ENCODE measurements at places on chromosomes 2 and 18.

DNA sequence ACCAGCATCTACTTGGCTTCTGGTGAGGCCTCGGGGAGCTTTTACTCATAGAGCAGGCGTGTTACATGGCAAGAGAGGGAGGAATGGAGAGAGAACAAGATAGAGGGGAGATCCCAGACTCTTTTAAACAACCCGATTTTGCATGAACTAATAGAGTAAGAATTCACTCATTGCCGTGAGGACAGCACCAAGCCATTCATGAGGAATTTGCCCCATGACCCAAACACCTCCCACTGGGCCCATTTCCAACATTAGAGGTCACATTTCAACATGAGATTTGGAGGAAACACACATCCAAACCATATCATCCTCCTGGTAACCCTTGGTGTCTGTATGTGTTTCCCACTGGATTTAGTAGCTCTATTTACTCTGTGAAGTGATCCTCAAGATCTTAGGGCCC is 249.9 kb upstream of the SP5 start:
- no peak for DNase-seq

DNA sequence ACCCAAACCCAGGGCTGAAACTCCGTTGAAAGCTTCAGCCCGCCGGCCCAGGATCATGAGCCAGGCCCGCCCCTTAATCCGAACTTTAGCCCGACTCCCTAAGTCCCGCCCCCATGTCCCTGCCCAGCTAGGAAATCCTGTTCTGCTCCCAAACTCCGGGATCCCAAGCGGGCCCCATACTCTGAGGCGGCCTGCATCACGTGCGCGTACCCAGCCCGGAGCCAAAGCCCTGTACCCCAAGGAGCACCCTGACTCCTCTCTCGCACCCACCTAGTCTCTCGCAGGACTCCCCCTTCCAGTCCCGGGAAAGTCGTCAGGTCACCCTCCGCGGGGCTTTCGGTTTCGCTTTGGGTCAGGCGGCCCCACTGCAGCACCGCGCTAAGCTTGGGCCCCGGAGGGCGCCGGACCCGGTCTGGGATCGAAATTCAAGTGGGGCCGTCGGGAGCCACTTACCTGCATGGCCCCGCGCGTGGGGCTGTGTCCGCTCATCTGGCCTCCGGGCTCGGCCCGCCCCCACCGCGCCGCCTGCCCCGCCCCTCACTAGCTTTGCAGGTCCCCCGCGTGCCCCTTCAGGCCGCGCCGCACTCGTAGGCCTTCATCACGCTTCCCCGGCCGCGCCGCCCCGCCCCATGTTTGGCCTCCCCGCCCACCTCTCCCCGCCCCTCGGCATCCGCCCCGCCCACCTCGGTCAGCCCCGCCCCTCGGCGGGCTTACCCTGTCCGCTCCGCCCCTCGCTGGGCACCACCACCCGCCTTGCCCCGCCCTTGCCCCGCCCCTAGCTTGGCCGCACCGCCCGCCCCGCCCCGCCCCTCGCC is at the start of gene DNPEP:
TSS of gene DNPEP (minus strand) at position 607 of the 815 bp plus-strand sequence. CDS start at position 489, 118 bp downstream.
- DNase-seq: peak; percentile 31

DNA sequence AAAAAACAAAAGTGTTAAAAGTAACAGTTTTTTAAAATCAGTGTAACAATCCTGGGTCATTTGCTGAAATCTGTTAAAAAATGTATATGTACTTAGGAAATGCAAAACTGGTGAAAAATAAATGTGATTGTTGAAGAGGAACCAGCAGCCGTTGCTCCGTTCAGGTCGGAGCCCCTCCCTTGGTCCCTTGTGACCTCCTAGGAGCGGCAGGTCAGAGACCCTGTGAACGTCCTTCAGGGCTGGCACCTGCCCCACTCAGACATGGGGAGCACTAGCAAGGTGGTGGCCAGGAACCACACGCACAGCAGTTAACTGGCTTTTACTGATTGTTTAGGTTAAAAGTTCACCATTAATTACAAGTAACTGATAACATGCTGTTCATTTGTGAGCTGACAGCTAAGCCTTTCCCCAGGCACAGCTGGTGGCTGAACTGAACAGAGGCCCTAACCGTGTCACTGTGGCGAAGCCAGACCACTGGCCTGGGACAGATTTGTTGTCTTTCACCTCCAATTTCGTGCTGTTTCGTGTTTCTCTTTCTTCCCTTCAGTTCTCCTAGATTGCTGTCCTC is 159.2 kb upstream of the ALKAL2 start:
- no peak for DNase-seq

- DNase-seq: peak; percentile 37
Observed at GRCh38 chr18:33804258-33804657, 226.2 kb downstream of the ASXL3 start.

DNA sequence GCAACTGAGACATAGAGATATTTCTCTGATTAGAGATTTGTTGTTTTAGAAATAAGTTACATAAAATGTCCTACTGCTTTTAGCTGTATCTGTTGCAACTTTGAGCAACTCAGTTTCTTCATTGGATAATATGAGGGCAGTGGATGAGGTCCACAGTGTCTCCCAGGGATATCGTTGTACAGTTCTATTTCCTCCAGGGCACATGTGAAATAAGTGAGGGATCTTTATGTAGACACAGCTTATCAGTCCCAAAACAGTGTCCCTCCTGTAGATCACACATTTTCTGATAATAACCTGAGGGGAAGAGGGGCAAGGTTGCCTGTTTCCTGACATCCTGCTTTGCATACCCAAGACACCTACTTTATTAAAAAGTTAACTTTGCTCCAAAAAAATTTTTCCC is 1231.2 kb upstream of the ZEB2 start:
- no peak for DNase-seq

- no peak for DNase-seq
Observed at GRCh38 chr18:72640557-72640956, 96.4 kb upstream of the CBLN2 start.

DNA sequence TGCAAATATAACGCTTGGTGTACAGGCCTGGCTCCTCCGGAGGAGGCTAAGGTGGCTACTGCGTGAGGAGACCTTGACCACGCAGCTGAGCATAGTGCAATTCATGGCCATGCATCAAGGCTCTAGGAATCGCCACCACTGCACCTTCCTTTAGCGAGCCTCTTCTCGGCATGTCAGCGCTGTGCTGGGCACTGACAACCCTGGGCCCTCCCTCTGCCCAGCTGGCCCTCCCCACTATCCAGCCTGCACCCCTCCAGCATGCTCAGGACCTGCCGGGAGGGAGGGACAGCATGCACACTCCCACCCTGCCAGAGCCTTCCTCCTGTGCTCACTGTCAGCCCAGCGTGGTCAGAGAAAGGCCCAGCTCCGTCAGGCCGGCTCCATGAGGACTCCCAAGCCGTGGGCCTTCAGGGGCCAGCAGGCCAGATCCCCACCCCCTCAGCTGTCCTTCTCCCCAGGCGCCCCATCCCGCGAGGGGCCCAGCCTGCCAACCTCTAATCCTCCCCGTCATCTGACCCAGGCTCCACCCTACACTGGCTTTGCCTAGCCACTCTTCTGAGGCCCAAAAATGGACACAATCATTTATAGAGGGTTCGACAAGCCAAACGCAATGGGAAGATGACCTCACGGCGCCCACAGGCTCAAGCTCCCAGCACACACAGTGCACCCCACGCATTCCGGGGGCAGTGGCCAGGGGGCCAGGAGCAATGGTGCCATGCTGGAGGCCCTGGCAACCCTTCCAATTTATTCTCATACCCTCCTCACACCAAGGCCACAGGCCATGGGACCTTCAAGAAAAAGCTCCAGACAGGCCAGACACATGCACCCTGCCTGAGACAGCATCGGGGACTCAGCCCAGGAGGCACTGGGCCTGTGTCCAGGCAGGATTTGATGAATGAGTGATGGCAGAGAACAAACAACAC is 3.5 kb downstream of the BIN1 start:
- no peak for DNase-seq

DNA sequence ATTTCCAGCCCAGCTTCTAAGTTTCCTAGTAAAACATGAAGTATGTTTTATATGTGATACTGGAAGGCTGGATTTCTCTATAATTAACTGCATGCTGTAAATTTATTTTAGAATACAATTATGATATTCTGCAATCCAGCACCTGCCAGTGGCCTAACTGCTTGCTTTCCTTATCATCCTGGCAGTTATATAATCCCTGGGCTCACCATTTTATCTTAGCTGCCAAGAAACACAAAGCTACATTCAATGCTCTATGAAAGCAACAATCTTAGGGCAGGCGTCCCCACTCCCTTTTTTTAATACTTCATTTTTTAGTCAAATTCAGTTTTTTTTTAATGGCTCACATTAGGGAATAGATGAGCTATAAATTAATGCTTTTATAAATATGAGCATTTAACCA is 38.4 kb upstream of the UBXN4 start:
- DNase-seq: no peak

DNA sequence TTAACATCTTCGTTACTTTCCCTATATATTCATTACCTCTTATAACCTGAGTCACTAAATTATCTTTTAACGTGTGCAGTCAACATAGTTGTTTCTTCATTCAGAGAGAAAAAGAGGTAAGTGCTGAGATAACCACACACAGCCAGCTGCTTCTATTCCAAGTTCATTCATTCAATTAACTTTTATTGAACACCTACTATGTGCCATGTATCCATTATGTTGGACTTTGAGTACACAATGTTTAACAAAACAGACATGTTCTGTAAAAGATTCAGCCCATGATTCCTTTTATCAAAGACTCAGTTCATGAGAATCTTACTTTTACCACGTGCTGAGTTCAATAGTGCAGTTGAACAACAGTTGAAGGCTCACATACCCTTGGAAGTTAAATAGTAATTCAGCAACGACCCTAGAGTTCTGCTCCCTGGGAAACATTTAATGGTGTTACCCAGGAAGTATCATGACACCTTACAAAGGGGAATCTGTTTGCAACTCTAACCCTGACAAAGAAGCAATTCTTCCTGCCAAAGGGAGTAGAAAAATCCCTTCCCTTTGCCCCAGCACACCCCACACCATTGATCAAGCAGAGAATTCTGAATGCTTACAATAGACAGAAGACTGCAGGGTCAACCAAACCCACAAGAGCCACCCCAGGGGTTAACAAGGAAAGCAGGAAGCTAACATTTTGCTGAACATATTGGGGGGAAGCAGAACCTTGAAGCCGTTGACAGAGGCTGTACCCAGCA is 595.8 kb downstream of the STK39 start:
- no peak for DNase-seq

DNA sequence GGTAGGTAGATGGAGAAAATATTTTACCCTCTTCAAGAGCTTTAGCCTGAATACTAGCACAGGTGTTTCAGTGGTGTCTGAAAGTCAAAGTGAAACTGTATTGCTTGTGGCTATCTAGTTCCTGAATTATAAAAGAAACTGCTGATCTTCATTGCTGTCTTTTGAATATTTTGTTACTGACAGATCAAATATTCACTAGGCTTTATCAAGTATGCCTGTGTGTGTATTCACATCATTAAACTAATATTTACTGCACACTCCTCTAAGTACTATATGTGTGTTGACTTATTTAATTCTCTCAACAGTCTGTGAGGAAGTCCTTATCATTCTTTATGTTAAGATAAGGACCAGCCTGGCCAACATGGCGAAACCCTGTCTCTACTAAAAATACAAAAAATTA is 139.6 kb downstream of the SOCS6 start:
- DNase-seq: no peak

- no peak for DNase-seq
Observed at GRCh38 chr2:120221616-120222015, 1.6 kb downstream of the TMEM185B start.

DNA sequence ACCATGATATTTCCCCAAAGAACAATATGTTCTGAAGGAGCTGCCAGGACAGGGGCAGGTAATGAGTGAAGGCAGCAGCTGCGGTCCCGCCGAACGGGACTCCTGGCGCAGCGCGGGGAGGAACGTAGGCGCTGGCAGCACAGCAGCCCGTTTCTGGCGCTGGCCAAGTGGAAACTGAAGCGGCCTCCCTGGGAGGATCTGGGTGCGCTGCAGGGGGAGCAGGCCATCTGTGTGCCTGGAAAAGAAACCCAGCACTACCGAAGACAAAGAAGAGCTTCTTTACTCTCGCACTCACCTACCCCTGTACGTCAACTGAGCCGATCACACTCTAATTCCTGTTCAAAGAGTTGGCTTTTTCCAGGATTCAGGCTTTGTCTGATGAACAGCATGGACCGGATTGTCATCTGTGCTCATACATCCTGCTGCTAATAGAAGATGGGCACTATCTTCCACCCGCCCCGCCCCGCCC is 11.8 kb downstream of the G6PC2 start:
- no peak for DNase-seq

GRCh38 chr2:168397629-168398028 is 58.4 kb upstream of the CERS6 start:
- no peak for DNase-seq

DNA sequence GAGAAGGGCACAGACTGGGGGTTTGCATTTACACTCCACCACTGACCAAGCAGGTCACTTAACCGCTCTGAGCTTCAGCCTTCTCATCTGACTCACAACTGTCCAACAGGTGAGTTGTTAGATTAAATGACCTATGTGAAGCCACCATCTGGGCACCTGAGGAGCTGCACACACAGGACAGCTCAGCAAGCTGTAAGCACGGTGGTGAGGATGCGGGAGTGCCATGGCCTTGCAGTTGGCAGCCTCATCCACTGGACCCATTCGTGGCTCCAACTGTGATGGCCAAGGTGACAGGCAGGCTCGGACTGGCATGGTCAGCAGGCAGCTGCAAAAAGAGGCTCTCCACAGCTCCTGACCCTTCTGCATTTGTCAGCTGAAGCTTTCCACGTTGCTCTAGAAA is 23.3 kb upstream of the AMMECR1L start:
- DNase-seq: no peak

DNA sequence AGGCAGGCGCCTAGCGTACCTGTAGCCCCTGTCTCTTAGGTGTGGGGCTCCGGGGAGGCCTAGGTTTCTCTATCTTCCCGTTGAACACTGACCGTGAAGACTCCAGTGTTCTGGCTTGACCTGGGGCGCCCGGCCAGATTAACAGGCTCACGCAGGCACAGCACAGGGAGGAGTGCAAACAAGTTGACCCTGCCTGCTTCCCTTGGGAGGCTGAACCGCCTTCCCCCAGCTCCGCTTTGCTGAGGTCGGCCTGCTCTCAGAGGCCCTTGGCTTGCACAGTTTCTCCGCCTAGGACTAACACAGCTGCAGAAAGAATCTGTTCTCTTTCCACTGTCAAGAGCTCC is 567 bp downstream of the PCYOX1 start:
- no peak for DNase-seq

DNA sequence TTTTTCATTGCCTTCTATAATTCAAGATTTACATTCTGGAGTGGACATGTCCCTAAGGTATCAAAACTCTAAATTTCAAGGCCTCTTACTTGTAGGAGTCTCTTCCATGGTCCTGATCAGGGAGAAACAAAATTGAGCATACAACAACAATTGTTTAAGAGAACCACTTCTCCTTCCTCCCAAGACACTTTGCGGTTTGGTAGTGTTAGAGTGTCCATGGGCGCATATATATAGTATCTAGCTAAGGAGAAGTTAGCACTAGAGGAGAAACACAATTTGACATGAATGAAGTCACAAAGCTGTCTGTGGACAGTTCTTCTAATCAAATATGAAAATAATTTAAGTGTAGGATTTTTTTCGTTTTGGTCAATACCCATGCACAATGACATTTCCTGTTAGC is 349.1 kb upstream of the MAP2 start:
- DNase-seq: no peak

GRCh38 chr18:77000527-77000926 is 132.1 kb downstream of the MBP start:
- DNase-seq: no peak

- no peak for DNase-seq
Observed at GRCh38 chr18:31211047-31211446, 48.4 kb upstream of the DSC1 start.

All from fibroblast of skin of left biceps (primary cell).